ENCODE measurements at places on chromosomes 4 and X. TPM values are rescaled to one million over a fixed set of nuclear protein-coding genes. Genes with fewer than 3 reads are reported as not detected.

- no peak for DNase-seq
These were observed 25.0 kb downstream of the NLGN4X start for GRCh38 chrX:6203462-6204215.

DNA sequence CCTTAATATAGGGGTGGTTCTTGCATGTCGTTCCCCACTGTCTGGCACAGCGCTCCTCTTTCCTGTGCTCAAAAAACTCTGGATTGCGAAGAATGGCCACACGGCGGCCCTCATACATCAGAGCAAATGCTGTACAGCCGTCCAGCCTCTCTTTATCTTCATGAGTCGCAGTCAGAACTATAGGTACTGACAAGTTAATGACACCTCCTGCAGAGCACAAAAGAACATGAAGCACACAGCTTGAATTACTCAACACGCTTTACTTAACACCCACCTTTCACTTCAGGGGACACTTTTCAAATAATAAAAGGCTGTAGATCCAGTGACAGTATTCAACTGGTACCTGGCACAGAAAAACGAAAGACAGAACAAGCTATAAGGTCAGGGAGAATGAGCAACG, 65.3 kb downstream of the PAPSS1 start:
- DNase-seq = no peak

GRCh38 chr4:150855981-150856510, 159.0 kb downstream of the LRBA start:
- no peak for DNase-seq

GRCh38 chrX:120457766-120458180, 11.3 kb downstream of the LAMP2 start:
- DNase-seq = peak; percentile 12

DNA sequence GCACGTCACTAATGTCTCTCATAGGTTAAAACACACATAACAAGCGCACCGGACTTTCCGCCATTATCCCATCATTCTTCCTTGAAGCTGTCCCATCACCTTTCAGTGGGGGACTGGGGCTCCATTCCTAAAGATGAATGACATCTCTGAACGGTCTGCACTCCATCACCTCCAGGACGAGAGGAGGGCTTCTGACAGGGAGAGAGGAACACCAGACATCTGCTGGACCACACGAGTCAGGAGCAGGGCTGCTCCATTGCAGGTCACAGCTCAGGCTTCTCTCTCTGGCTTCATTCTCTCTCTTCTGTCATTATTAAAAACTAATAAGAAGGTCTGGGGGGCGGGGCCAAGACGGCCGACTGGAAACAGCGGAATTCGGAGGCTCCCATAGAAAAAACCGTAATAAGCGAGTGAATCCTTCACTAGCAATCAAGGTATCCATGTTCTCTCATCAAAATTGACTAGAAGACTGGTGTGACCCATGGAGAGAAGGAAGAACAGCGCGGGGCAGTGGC, 289.8 kb downstream of the LDB2 start:
- no peak for DNase-seq

Gene DNAAF6
- total RNA-seq = not detected

Gene PWWP3B
- not detected for total RNA-seq

Measured in GM12878 (cell line).